ENCODE measurements at places on chromosomes 6 and 20.

DNA sequence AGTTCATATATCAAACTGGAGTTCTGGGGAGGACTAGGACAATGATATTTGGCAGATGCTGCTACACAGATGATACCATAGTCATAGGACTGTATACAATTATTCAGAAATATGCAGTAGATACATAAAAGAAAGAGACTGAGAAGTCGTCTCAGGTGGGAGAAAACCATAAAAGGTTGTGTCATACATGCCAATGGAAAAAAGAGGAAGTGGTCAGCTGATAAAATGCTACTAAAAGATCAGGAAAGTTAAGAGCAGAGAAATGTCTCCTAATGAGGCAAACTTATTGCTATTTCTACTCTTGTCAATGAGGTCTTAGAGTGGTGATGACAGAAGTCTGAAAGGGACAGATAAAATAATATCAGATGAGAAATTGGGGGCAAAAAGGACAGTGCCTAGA lies 407.6 kb downstream of the COL12A1 start:
- DNase-seq: no peak

DNA sequence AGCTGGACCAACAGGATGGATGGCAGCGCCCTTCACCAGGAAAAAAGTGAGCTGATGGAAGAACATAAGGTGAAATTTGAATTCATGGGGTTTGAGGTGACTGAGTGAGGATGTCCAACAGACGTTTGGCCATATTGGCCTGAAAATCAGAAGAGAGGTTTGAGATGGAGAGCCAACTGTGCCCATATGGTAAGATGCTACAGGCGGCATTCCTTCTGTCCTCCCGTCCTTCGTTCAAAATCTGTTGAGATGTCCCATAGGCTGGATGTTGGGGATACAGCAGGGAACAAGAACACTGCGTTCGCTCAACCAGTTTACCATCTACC lies 468 bp upstream of the CMTR1 start:
- DNase-seq: no peak

- DNase-seq: no peak
Measured at GRCh38 chr20:10771435-10772140, 97.8 kb upstream of the JAG1 start.

GRCh38 chr6:20172842-20173456 lies 39.3 kb downstream of the MBOAT1 start:
- no peak for DNase-seq

DNA sequence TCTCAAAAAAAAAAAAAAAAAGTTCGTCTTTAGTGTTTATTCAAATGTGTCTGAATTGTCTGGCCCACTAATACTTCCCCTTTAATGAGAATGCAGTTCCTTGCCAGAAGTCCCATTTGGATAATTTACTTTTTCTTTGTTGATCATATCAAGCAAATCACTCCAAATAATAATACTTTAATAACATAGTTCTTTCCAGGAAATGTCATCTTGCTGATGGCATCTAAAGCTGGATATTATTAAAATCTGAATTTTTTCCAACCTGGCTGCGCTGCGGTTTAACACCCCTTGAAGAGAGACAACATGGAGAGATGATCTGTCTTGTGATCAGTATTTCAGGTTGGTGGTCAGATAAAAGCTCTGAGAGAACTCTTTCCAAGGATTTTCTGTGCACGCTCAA lies 111.2 kb upstream of the CNKSR3 start:
- no peak for DNase-seq
